ENCODE measurements at places on chromosomes 7 and 10.

DNA sequence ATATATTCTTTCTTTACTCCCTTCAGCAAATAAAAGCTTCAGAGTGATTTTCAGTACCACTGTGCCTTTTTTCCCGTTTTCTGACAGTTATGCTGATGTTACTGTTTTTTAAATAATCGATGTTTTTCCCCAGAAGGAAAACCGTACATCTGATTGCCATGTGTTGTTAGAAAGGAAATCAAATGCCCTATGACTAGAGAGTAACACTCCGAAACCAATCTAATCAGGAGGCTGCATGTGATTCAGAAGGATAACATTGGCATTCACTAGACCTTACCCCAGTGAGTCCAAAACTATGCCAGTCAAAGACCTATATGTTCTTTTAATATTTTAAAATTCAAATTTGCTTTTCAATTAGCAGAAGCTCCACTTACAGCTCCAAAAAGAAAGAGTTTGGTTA lies 116.3 kb downstream of the TMEM26 start:
- DNase-seq, result no peak

DNA sequence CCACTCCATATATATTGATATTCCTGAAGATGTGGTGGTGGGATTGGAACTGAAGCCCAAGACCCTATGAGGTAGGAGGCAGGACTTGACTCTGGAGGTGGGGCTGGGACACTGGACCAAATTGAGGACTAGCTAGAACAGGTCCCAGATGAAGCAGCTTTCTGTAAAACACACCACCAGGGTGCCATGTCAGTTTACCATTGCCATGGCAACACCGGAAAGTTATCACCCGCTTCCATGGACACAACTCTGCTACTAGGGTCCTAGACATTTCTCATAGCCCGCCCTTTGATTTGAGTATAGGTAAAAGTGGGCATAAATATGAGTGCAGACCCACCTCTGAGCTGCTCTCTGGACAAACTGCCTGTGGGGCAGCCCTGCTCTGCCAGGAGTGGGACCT lies 490.5 kb upstream of the PFKP start:
- DNase-seq, result no peak

DNA sequence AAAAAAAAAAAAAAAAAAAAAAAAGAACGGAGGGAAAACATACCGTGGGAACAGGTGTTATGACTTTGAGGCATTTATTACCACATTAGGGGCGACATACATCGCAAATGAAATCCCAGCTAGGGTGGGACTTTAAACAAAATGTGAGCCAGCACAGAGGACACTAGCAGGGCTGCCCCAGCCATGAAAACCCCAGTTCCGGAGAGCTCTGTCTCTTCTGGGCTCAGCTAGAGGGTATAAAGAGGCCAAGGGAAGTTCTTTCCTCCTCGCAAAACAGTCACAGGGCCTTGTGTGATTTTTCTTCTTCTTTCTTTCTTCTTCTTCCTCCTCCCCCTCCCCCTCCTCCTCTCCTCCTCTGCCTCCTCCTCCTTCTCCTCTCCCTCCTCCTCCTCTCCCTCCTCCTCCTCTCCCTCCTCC lies 59.9 kb upstream of the ECHDC3 start:
- no peak for DNase-seq

DNA sequence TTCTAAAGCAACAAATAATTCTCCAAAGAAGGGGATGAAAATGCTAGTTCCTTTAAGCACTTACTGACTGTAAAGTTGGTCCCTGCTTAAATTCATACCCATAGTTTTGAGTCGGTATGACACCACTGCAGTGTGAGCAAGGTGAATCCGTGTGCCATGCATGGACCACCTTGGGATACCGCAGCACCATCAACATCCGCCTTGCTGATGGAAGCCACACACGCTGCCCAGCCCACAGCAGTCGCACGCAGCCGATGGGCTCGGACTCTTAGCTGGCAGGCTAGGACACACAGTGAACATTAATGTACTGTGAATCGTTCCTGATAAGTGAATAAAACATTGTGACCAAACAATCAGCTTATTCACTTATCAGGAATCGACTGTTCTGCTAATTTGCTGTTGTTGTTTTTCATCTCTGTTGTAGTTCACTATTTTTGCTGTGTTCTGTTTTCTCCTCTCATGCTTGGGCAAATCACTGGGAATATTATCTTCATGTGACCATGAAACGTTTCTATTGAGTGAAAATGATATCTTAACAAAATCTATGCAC lies 275.5 kb downstream of the USP6NL start:
- no peak for DNase-seq

DNA sequence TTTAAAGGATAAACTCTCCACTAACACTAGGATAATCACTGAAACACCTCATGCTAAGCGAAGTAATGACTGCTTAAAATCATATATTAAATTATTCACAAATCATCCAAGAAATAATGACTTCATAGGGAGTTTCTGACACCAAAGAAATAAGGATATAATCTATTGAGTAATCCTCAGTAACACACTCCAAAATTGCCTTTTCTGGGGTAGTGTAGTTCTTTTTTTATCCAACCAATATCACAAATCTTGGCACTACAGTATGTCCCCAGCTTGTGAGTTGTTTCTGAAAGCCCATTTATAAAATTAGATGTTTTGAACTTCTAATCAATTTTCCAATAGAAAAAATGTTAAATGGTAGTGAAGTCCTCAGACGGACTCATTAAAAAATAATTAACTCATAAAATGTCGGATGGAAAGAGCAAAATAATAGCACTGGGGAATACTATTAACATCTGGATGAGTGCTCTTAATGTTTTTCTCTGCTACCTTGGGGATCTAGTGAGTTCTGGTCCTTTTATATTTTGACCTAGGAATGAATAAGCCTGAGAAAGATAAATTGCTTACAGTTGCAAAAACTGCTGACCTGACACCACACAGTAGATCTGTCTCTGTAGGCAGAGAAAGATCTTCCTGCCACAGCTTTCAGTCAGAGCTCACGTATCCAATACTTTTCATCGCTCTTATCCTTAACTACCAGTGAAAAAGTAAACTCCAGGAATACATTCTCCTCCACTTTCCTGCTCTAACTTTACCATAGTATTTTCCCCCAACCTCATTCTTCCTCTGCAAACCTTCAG lies 618.5 kb upstream of the ANKRD30A start:
- DNase-seq, result no peak

DNA sequence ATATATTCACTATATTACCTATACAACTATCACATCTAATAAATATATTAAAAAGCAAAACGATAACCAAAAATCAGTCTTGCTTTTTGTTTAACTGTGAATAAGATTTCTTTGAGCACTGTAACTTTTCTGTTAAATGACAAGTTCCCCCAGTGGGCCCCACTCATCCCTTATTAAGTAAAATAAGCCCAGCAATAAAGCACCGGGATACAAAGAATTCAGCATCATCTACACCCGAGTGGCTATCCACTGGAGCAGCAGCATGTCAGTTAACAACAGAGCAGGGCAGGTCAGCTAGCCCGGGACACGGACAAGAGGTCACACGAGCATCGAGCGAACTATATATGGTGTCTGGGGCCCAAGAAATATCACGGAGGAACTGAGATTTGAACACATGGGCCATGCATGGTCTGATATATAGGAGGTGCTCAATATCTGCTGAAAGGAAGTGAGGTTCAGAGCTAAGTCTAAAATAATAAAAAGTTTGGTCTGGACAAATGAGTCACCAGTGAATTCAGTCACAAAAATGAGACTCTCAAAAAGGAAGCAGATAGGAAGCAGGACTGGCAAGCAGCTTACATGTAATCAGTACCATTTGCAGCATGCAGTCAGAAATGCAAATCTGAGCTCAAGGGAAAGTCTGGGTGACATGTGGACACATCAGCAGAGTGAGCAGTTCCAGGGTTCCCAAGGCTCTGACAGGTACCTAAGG lies 4.1 kb downstream of the ERCC6 start:
- DNase-seq, result no peak

- no peak for DNase-seq
Measured at GRCh38 chr10:79061441-79062315, 7.1 kb upstream of the ZMIZ1 start.

- DNase-seq, result no peak
Measured at GRCh38 chr7:2170576-2171521, 61.9 kb downstream of the MAD1L1 start.

DNA sequence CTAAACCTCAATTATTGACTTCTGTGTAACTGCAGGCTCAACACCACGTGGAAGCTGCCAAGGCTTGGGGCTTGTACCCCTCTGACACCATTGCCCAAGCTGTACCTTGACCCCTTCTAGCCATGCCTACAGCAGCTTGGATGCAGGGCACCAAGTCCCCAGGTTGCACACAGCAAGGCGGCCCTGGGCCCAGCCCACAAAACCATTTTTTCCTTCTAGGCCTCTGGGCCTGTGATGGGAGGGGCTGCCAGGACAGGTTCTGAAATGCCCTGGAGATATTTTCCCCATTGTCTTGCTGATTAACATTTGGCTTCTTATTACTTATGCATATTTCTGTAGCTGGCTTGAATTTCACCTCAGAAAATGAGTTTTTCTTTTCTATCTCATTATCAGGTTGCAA lies 610.0 kb upstream of the LRRN3 start:
- no peak for DNase-seq
